Mesothelial cell of epicardium (in vitro differentiated cells): ENCODE measurements at places on chromosomes 6 and 20. TPM values are rescaled to one million over a fixed set of nuclear protein-coding genes. Genes with fewer than 3 reads are reported as not detected.
A peak's percentile ranks its signal among the peaks of the same experiment; 100 is the strongest.

The RCAN2 gene
- 3.6 to 4.0 TPM (median 3.9 TPM) in 3 replicates for total RNA-seq

DNA sequence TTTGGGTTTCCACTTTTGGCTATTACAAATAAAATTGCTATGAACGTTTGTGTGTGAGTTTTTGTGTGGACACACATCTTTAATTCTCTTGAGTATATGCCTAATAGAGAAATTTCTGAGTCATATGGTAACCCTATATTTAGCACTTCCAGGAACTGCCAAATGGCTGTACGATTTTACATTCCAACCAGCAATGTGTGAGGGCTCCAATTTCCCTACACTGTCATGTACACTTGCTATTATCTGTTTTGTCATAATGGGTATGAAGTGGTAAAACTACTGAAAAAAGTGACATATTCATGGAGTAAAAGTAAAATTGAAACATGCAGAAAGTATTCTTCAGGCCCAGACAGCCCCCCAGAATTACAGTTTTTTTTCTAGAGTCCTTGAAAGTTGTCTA, 59.6 kb upstream of the ESR1 start:
- DNase-seq: no peak

GRCh38 chr20:37192137-37192854, 12.9 kb upstream of the MROH8 start:
- peak; percentile 82 for DNase-seq

DNA sequence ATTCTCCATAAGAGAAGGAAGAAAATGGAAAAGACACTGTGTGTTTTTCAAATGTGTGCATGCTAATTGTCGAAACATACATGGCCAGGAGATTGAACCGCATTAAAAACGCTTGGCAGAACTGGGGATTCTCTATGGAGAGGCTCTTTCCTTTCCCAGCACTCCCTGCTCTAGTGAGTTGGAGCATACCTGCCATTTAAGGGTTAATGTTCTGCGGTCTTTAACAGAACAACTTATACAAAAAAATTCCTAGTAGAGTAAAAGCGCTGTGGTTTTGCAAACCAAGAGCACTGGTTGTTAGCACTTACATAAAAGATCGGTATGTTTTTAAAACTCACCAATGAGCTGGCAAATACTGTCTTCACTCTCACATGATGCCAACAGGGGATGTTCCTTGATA, 1.5 kb downstream of the TAGAP start:
- no peak for DNase-seq

DNA sequence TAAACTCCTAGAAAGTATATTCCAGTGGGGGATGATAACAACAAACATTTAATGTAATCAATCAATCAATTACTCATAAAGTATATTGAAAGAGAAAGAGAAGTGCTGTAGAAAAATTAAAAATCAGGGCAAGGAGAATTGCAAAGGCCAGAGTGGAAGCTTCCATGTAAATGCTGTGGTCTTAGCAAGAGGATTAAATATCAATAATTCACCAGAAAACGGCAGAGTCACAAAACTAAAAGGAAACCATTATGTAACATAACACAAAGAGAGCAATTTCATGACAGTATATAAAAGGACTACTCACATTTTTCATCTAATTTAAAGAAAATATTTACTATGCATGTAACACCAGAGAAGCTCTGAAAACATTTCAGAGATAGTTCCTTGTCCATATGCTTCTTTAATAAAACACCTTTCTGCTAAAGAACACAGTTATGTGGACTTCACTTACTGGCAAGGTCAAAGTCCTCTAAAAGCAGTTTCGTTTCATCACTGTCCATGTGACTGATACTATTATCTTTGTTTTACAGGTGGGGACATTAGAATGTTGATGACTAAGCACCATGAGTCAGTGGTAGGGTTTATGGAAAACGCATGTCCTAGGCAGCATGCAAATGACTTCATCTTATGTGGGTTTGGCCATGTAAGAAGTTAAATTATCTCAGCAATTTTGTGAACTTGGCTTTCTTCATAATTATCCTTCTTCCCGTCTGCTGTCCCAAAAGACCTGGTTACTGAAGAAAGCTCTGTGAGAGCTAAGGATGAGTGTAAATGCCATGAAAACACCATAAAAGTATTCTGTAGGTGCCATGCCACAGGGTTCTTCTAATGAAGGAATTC, 185.8 kb upstream of the TENT5A start:
- no peak for DNase-seq

- DNase-seq: no peak
These were observed 16.7 kb upstream of the ZFAND3 start for GRCh38 chr6:37802810-37803209.

GRCh38 chr6:129346964-129347363, 363.0 kb downstream of the ARHGAP18 start:
- DNase-seq: no peak

GRCh38 chr20:19774135-19774933, 16.3 kb downstream of the RIN2 start:
- DNase-seq: no peak

DNA sequence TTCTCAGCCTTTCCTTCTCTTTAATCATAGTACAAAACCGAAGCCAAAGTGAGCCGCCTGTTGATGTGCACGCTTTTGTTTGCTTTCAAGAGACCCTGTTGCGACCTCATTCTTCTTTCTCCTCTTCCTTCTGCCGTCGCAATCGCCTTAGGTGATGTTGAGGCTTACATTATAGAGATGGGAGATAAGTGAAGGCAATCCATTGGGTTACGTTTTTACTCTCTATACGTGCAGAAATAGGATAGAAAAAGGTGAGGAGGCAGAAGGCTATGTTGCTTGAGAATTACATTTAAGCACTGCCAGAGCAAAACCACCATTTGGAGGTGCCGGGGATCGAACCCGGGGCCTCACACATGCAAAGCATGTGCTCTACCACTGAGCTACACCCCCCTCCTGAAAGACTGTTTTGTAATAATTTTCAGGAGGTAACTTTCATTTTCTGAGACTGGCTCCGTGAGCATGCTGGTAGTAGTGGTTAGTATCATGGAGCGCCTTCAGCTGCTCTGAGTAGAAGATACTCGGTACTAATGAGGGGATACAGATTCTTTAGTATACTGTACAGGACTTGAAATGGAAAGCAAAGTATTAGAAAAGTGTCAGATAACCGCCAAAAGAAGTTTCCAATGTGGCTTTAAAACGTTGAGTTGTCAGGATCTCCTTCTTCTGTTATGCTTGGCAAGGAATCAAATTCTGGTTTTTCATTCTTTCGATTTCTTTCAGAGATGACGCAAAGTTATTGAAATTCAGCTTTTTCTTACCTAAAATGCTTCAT, 165.6 kb downstream of the TRIM27 start:
- DNase-seq: no peak
